AML-193 (cell line): ENCODE measurements at places on chromosomes 5 and 9.

GRCh38 chr9:76370396-76371023 is 23.7 kb downstream of the RFK start:
- no peak for DNase-seq

GRCh38 chr5:39394946-39395345 is 29.8 kb downstream of the DAB2 start:
- DNase-seq = no peak

DNA sequence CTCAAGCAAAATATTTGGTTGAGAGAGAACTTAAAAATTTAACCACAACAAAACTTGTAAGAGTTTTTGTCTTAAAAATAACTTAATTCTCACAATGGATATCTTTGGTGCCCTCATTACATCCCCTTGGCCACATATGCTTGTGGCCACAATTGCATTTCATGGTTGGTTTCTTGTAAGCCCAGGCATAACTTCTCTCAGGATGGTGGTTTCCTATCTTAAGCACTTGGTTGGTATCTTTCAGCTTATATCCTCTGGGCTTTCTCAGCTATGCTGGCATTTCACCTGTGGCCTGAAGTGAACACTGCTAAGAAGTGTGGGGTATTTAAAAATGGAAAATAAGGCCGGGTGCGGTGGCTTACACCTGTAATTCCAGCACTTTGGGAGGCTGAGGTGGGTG is 212.4 kb upstream of the MEF2C start:
- no peak for DNase-seq

- no peak for DNase-seq
Measured at GRCh38 chr5:104347119-104347708, 784.6 kb upstream of the NUDT12 start.

- no peak for DNase-seq
Measured at GRCh38 chr9:132697230-132697629, 27.0 kb downstream of the GTF3C4 start.

DNA sequence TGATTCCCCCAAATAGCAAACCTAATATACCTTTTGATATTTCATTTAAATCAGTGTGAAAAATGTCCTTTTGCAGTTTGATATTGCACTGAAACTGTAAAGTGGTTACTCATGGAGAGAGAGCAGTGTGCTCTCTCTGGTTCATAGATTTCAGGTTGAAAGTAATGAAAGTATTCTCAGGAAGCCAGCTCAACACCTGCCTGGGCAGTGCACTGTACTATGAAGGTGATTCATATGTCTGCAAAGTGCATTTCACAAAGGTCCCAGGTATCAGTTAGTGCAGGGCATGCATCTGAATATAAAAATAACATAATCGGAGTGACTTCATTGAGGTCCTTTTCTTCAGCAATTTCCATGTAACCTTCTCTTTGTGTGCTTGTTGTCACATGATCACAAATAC is 274.3 kb downstream of the CDH18 start:
- DNase-seq = no peak

DNA sequence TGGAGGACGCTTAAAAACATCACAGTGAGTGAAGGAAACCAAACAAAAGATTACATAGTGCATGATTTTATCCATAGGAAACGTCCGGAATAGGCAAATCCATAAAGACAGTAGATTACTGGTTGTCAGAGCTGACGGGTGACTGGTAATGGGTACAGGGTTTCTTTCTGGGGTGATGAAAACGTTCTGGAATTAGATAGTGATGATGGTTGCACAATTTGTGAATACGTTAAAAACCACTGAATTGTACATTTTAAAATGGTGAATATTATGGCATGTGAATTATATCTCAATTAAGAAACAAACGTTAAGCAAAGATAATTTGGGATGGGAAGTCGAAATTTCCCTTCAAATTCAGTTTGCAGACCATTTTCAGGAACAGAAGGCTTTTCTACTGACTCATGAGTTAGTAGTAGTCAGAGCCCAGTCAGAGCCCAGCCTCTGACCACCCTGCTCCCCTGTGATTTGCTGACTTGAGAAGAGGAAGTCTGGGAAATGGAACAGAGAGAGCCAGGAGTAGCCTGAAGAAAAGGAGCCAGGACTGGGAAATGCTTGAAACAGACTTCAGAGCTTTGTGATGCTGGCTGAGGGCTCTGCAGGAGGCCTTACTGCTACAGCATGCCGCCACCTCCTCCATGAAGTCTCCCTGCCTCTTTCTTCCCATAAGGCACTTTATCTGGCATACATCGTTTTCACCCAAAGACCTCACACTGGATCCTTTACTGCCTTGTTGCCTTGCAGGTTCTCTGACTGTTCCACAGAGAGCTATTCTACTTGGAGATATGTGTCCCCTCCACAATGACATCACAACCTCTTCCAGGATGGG is 46.4 kb upstream of the CTNNA1 start:
- no peak for DNase-seq

DNA sequence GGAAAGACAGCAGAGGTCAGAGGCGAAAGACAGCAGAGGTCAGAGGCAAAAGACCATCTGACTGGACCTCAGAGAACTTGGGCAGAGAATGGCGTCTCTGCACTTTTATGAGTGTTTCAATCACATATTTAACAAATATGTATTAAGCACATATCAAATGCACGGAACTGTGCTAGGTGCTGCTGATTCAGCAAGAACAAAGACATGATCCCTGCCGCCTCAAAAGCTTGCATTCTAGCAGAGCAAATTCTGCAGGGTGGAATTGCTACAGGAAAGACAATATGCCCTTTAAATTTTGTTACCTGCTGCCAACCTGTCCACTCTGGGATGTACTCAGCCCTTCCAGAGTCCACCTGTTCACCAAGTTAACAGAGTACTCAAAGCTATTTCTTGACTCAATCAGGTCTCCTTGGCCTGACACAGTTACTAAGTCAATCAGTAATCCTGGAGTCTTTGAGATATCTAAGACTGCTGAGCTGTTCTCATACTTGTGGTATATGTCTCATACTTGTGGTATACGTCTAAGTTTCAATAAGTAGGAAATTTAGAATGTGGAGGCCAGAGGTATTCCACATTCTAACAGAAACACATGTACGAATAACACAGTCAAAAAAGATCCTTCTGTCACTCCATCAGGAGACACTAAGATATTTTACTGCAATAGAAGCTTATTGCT is 131.8 kb downstream of the GNAQ start:
- DNase-seq = no peak

DNA sequence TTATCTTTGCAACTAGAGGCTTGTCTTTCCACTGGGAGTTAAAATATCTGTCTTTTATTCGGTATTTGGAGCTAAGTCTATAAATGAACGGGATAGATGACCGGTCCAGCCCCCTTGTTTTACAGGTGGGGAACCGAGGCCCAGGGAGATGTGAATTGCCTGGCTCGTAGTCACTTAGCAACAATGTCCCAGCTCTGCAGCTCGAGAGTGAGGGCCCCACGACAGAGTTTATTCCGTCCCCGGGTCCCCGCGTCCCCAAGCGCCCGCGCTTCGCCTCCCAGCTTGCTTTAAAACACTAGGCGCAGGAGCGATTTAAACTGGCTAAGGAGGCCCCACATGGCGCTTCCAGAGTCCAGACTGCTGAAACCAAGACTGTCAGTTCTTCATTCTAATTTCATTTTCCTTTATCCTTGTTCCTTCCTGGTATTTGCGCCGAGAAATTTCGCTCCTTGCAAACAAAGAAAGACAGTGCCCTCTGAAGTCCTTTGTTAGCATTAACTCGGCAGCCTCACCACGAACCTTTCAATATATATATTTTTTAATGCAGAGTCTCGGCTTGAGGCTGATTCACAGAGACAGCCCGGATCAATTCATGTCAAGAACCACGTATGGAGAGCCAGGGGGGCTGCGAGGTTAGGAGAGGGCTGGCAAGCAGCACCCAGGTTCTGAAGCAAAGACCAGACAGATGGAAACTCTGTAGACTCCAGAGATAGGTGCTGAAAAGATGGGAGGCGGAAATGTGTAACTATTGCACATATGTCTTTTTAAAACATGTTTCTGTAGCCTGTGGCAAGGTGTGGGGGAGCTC is 1.4 kb upstream of the ENC1 start:
- DNase-seq = peak; percentile 76

DNA sequence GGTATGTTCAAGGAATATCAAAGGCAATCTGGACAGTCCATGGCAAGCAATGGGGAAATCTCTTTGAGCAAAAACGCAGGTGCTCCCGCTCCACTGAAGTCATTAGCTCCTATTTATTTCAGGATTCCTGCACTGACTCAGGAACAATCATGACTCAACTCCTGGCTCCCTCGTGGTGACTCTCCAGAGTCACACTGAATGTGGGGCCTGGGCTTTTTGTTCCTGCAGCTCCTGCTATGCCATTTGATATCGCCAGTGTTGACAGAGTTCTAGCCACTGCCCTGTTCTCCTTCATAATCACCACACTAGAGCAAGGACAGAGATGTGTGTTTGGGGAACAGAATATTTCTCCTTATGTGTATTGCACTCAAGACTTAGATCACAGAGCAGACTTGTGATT is 187.2 kb upstream of the ZNF462 start:
- no peak for DNase-seq

- no peak for DNase-seq
Measured at GRCh38 chr9:6450641-6451375, 37.8 kb downstream of the UHRF2 start.

GRCh38 chr5:15612915-15613635 is 113.1 kb downstream of the FBXL7 start:
- DNase-seq = no peak

GRCh38 chr5:33978306-33978705 is 6.2 kb downstream of the SLC45A2 start:
- DNase-seq = no peak

GRCh38 chr5:78751872-78752271 is 103.3 kb upstream of the LHFPL2 start:
- DNase-seq = no peak

GRCh38 chr9:35656831-35657545 is 831 bp downstream of the RMRP start:
- no peak for DNase-seq

GRCh38 chr5:133925269-133925668 is 43.2 kb downstream of the C5orf15 start:
- no peak for DNase-seq

DNA sequence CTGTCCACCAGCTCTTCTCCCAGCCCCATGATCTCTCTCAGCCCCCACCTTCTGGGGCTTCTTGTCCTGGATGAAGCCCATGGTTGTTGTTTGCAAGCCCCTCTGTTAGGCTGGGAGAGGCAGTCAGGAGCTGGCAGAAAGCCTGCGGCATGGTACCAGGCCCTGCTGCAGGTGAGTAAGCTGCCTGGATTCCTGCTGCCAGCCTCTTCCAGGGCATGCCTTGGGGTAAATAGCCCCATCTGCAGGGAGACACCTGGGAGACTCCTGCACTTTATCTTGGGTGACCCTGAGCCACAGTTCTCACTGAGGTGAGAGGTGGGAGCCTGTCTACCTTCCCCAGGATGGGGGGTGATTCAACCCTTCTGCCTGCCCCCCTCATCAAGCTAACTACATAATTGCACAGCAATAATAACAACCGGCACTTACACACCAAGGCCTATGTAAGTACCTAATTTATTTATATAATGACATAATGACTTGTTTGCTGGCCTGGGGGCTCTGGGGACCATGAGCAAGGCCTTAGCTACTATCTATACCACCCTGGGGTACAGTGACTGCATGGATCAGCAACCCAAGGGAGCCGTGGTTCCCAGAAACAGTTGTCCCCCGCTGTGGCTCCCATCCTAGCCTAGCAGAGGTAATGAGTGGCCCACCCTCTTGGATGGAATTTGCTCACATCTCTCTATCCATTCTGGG is 116.0 kb downstream of the PSD2 start:
- DNase-seq = no peak

- no peak for DNase-seq
Measured at GRCh38 chr9:88746743-88747398, 211.9 kb downstream of the NXNL2 start.

DNA sequence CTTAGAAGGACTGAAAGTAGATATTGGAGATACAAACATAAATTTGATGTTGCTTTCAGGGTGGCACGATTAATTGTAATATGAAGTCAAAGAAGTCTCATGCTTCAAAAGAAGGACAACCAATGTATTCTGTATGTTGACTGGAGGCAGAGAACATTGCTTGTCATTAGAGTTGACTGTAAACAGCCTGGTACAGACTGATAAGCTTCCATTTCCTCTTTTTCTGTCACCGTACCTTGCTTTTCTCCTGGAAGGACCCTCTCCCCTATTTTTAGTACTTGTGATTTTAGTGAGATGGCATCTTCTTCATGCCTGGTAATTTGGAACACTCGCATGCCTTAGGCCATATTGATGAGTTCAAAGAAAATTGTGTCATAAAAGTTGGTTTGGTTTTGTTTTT is 809.4 kb downstream of the PRELID2 start:
- DNase-seq = no peak

- DNase-seq = no peak
Measured at GRCh38 chr9:19799784-19800183, 10.9 kb upstream of the SLC24A2 start.

DNA sequence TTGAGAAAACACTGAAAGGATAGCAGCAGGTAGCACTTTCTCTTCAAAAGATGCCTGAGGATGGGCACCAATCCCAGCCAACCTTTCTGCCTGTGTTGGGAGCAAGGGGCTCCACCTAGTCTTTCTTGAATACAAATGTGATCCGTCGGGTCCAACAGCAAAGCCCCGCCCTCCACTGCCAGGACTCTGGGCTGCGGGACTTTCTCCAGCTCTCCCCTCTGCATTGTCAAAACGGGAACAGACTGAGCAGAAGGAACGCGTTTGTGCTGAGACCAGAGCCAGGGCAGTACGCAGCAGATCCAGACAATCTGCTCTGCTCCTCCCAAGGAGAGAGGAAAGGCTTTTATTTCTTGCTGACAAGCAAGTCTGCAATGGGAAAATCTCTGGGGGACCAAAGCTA is 139.7 kb downstream of the SEC61B start:
- no peak for DNase-seq

DNA sequence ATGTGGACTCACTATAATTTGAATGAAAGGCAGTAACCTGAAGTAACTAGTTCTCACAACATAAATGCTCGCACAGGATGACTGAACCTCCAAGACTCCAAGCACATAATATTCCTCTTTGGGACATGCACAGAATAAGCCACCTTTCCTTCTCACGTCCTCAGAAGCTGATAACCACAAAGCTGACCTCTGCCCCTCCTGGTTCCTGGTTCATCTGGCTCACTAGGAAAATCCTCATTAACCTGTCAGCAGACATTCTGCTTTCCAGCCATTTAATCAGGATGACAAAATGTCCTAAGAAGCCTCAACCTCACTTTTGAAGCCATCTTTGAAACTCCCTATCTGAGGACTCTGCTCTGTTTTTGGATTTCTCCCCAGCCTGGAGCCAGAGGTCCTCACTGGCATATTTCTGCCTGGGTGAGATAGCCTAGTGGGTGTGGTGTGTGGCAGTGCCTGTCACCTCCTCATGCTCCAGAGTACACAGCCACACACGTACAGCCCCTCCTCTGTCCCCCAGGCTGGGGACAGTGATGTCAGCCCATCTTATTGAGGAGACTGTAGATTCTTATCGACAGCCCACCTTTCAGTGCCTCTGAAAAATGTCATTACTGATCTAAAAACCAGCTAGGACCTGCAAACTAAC is 10.3 kb downstream of the ANKH start:
- DNase-seq = no peak
